ENCODE measurements at places on chromosomes 5 and 9.

GRCh38 chr5:52989025-52989780 lies at the start of gene ITGA2:
ITGA2 (plus strand) TSS chr5:52989352; CDS start chr5:52989469, 117 bp downstream.
- no peak for DNase-seq

- DNase-seq, result no peak
Measured at GRCh38 chr9:114054191-114054690, 23.9 kb downstream of the AMBP start.

GRCh38 chr9:85417674-85418073 lies 324.1 kb downstream of the AGTPBP1 start:
- DNase-seq, result no peak

DNA sequence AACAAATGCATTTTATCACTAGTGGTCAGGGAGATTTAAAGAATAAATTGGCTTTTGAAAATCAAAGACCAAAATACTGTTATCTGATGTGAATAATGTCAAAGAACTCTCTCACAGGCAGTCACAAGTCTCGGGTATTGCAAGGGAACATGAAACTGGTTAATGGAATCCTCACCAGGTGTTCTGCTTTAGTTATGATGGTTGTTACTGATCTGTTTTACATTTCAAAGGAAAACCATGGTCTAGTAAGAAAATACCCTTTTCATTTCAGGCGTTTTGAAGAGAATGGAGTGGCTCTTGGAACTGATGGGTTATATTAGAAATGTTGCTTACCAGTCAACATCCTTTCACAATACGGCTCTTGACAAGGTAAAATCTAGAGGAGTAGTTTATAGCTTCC lies 43.4 kb downstream of the HACD4 start:
- DNase-seq, result no peak

GRCh38 chr9:86119457-86119856 lies 20.1 kb upstream of the GOLM1 start:
- no peak for DNase-seq

GRCh38 chr9:38619556-38620447 lies 594 bp downstream of the ANKRD18A start:
- DNase-seq, result peak; percentile 14

DNA sequence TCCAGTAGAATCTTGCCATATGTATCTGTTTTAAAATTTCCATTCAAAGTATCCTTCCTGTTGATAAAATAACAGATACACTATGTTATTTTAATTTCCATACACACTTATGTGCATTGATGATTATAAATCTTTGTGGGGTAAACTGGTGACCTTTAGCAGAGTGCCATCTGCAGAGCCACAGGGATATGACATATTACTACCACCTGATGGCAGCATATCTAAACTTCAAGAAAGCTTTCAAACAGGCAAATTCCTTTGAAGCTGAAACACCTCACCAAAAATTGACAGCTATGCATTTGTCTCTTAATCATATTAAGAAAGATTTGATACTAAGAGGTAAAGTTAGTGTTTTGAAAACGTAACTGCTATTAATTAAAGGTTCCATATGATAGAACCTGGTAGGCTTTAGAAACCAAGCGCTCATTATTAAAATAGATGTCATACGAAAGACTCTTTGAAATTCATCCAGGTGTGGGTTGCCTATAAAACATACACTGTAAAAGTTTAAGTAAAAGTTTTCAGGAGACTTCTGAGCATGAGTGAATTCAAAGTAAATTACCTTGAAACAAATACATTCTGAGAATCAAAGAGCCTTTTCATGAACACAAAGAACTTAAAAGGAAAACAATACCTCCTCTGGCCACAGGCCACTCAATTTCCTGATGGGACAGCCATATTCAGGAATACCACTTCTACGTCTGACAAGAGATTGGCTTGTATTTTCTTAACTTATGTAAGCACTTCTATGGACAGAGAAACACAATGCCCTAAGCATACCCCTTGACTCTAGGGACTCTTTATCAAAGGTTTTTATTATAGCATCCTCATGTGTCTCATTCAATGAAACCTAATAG lies 93.3 kb downstream of the KIAA0825 start:
- no peak for DNase-seq

GRCh38 chr9:96612105-96612965 lies 7.3 kb downstream of the CDC14B start:
- no peak for DNase-seq

- no peak for DNase-seq
Measured at GRCh38 chr5:165630261-165630778, 2124.9 kb downstream of the MAT2B start.

- DNase-seq, result no peak
Measured at GRCh38 chr5:176673651-176674583, 26.6 kb downstream of the TSPAN17 start.

DNA sequence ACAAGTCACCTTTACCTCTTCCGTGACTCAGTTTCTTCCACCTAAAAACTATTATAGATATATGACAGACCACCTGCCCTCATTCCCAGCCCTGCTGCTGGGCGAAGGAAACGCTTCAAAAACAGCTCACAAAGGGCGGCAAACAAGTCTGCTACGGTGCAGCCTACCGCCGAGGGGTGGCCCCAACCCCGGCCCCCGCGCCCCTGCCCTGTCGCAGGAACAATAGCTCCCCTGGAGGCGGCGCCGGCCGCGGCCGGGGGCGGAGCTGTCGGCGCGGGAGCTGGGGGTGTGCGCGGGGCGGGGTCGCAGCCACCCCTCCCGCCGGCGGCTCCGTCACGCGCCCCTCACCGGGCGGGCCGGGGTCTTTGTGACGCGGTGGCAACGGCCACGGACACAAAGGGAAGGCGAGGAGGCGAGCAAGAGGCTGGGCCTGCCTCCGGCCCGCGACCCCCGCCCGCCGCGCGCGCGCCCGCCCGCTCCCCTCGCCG lies at the start of gene TMEFF1:
Gene TMEFF1 (plus strand): TSS at position 362 of the 488 bp plus-strand sequence. CDS start 396 bp downstream, outside the sequence.
- DNase-seq, result peak; percentile 43

DNA sequence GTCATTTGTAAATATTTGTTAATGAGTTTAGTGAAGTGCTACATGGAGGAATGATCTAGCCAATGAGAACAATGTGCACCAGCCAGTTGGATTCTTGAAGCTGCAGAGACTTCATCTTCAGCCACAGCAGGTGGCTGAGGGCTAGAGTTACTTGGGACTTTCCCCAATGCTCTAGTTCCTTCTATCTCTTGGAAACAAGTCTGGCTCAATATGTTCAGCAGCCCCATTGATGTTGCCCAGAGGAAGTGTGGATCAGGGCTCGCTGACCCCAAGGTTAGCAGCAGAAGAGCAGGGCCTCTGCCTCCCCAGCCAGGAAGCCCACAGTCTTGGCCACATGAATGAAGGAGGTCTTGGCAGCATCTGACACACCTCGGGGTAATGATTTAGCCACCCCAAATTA lies 117.5 kb downstream of the SLC1A3 start:
- no peak for DNase-seq

DNA sequence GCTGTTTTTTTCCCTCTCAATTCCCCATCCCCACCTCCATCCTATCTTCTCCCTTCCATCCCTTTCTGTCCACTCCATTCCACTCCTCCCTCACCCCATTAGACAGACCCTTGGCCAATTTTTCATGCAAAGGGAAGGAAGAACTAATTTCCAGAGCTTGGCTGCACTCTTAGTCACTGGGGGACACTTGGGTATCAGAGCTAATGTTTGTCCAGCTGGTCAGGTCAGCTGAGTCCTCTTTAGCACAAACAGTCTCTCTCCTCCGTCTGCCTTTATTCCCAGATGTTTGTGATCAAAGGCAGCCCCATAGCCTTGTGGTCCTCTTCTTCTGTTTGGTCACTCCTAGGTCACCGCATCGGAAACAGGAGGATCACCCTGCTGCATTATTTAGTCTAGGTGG lies 148.5 kb downstream of the NMUR2 start:
- no peak for DNase-seq

DNA sequence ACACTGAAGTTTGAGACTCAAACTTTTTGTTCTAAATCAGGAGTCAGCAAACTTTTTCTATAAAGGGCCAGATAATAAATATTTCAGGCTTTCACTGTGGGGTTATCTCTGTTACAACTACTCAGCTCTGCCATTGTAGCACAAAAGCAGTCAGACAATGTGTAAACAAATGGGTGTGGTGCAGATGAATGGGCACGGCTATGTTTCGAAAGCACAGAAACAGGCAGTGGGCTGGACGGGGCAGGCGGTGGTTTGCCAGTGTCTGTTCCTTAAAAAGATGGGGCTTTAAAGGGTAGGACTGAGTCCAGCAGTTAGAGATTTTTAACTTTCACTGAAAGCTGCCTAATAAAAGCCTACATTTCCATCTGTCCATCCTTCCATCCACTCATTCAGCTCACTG lies 48.9 kb downstream of the PFDN1 start:
- DNase-seq, result no peak

- no peak for DNase-seq
Measured at GRCh38 chr5:141870228-141870627, 8.0 kb downstream of the PCDH1 start.

- no peak for DNase-seq
Measured at GRCh38 chr9:71549023-71549422, 219.3 kb downstream of the CEMIP2 start.

Data from stimulated activated CD4-positive, alpha-beta T cell treated with anti-CD3 and anti-CD28 coated beads, TNF-alpha, amount 100 ng/mL, for 48 hours (primary cell).